ENCODE measurements at places on chromosomes 11 and 22.

GRCh38 chr11:124746621-124747243 lies 5.3 kb downstream of the VSIG2 start:
- DNase-seq: peak; percentile 85

DNA sequence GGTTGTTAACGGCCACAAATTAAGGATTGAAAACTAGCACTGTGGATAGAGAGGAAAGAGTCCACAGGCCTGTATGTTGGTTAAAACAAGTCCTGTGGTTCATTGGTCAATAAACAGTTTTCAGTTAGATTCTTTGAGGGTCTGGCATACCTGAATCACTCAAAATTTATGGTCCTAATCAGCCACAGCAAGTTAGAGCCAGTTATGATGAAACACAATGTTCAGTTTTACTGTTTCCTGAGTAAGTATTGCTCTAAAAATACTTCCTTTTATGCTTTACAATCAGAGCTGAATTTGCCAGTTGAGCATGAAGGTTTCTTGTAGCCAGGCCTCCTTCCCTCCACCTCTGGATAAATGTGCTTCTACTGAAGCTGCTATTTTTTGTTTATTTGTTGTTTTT lies 12.9 kb upstream of the CAT start:
- DNase-seq: no peak

DNA sequence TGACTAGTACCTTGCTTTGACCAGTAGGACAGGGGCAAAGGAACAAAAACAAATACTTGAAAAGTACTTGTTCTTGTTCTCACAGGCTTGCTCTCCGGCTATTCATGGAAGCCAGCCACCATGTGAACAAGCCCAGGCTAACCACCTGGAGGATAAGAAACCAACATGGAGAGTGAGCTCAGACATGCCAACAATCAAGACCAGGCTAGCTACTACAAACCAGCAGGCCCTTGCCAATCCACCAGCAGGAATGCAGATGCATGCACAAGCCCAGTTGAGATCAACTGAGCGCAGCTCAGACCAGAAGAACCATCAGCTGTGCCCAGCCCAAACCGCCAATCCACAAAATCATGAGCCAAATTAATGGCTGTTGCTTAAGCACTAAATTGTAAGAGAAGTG lies 180.1 kb upstream of the ISX start:
- no peak for DNase-seq

DNA sequence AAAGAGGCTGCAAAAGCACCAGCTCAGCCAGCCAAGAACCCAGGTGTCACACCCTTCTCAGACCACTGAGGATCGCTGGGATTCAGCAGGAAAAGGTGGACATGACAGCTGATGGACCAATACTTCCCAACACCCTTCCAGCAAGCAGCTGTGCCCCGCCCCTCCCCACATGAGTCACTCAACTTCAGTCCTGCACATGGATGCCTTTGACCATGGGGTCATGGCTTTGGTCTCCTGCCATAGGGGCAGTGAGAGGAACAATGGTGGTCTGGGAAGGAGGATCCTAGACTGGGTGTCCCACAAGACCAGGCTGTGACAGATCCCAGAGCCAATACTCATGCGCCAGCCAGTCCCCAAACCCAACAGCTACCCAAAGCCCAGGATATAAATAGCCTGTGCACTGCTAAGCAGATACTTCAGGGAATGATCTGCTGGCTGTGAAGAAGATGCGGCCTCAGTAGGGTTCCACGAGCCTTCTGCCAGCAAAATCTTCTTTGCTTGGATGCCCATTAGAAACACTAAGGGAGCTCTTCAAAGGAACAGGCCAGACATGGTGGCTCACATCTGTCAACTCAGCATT lies 5.5 kb upstream of the RGL4 start:
- no peak for DNase-seq
